ENCODE measurements at places on chromosomes 4 and X. TPM values are rescaled to one million over a fixed set of nuclear protein-coding genes. Genes with fewer than 3 reads are reported as not detected.
A peak's percentile ranks its signal among the peaks of the same experiment; 100 is the strongest.

GRCh38 chr4:53489279-53489889 is 101.9 kb downstream of the LNX1 start:
- H3K27me3 ChIP-seq, result peaks cover 17% of the 10 kb centered on the region
- H3K4me1 ChIP-seq, result no peaks in the 10 kb centered on the region
- no peaks in the 10 kb centered on the region for H3K36me3 ChIP-seq
- DNase-seq, result no peak

DNA sequence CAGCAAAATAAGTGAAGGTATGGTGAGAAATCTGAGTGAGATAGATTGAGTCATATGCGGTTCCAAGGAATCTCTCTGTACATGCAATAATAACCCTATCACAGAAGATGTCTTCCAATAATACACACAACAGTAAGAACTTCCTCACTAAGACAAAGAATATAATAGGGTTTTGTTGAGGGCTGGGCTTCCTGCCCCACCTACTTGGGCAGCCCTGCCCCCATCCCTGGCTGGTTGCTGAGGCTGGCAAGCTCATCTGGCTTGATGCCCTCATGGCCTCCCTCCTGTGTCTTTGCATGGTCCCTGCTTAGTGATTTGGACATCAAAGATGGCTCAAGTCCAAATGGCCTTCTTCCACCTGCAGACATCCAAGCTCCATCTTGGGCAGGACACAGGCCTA is 2.7 kb downstream of the GEMIN8 start:
- peak overlapping the region; percentile 94 for H3K4me3 ChIP-seq
- no peak for DNase-seq
- no peaks in the 10 kb centered on the region for H3K36me3 ChIP-seq
- no peaks in the 10 kb centered on the region for H3K27me3 ChIP-seq
- H3K27ac ChIP-seq, result peak overlapping the region; percentile 93

DNA sequence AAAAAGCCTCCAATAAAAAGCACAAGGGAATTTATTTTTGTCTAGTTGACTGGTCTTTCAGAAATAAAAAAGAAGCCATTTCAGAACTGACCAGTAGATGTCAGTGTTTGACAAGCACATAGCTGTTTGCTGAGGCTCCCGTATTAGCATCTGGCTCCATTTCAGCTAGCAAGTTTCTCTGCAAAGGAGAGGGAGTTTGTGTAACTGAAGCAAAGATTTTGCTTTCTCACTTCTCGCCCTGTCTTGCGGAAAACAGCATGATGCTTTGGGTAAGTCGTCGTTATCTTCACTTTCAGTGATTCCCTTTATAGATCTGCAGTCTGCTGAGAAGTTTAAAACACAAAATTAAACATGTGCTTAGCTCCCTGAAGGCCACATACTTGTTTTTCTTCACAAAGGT is 85.5 kb downstream of the CT47B1 start:
- H3K4me1 ChIP-seq, result peaks cover 4% of the 10 kb centered on the region
- H3K27ac ChIP-seq, result no peak overlapping the region
- H3K36me3 ChIP-seq, result no peaks in the 10 kb centered on the region
- H3K4me3 ChIP-seq, result no peak overlapping the region
- no peaks in the 10 kb centered on the region for H3K27me3 ChIP-seq

GC gene
- not detected for total RNA-seq
